Upper lobe of left lung (tissue), 6 donors: ENCODE measurements at places on chromosomes 2 and 18. TPM values are rescaled to one million over a fixed set of nuclear protein-coding genes. Genes with fewer than 3 reads are reported as not detected.

GRCh38 chr2:233424154-233424951 lies 70.1 kb downstream of the DGKD start:
- no peaks in the 10 kb centered on the region for H3K36me3 ChIP-seq
- peak; percentile 85 for DNase-seq
- no peak overlapping the region for H3K4me3 ChIP-seq

DNA sequence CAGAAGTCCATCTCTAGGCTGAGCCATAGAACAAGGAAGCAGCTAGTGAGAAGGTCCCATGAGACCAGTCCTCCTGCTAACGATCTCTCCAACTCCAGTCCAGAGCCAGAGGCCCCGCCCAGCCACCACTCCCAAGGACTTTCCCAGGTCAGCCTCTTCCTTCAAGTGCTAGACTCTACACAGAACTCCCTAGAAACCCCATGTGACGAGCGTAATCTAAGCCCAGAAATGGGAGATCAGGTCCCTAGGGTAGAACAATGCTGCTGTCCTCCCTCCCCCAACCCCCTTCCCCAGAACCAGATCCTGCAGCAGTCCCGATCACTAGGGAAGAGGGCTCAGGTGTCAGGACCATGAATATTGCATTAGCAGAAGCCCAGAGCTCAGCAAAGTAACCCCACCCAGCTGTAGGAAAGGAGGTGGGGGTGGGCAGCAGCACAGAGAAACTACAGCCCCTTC lies 6.9 kb downstream of the DCTN1 start:
- H3K36me3 ChIP-seq, result peaks cover 31% of the 10 kb centered on the region
- no peak for DNase-seq
- H3K27ac ChIP-seq, result no peak overlapping the region
- no peaks in the 10 kb centered on the region for H3K27me3 ChIP-seq
- peaks cover 9% of the 10 kb centered on the region for H3K4me1 ChIP-seq
- H3K4me3 ChIP-seq, result no peak overlapping the region

- no peaks in the 10 kb centered on the region for H3K36me3 ChIP-seq
- no peaks in the 10 kb centered on the region for H3K27me3 ChIP-seq
- no peak for DNase-seq
- no peaks in the 10 kb centered on the region for H3K4me1 ChIP-seq
- peak overlapping the region; percentile 20 for H3K27ac ChIP-seq
Observed at GRCh38 chr18:74337155-74337911, 21.7 kb downstream of the C18orf63 start.

DNA sequence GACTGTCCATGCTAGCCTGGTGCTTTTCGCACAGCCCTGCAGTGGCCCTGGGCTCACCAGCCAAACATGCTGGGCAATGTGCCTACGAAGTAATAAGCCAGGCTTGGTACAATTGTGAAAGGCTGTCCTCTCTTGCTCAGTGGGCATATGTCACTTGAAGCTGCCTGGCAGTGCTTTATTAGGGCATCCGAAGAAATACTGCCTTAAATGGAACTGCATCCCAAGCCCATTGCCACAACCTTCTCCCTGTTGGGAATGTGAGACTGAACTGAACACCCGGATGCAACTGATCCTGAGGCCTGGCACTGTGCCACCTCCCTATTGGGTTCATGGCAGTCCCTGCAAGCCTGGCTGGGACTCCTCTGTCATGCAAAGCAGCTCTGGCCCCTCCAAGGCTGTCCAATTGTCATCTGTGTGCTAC lies 15.9 kb downstream of the CAPG start:
- H3K4me1 ChIP-seq, result no peaks in the 10 kb centered on the region
- peaks cover 49% of the 10 kb centered on the region for H3K36me3 ChIP-seq
- H3K27me3 ChIP-seq, result no peaks in the 10 kb centered on the region

GRCh38 chr18:61964616-61965015 lies 71.8 kb upstream of the RNF152 start:
- H3K27ac ChIP-seq, result no peak overlapping the region
- H3K4me1 ChIP-seq, result no peaks in the 10 kb centered on the region
- H3K4me3 ChIP-seq, result no peak overlapping the region
- H3K36me3 ChIP-seq, result no peaks in the 10 kb centered on the region
- DNase-seq, result no peak

LTBP1 gene
- 34.5 TPM for total RNA-seq

SRD5A2 gene
- total RNA-seq, result 0.64 TPM

CTLA4 gene
- 3.1 TPM for total RNA-seq
